ENCODE measurements at places on chromosomes 16 and 17.
A peak's percentile ranks its signal among the peaks of the same experiment; 100 is the strongest.

DNA sequence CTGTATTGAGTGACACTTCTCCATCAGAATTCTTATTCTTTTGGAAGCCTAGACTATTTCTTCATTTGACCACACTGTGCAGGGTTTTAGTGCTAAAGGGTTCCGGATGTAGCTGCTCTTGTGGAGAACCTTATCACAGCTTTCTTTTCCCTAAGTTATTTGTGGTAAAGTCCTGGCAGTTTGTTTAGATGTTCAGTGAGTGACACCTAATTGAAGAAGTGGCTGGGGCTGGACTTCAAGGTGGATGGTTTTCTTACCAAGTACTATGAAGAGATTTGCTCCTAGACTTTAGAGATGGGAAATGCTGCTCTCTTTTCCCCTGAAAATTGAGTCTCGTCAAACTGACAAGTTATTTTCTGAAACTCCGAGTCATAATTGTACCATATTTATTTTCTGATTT lies 144.0 kb upstream of the TBX2 start:
- no peak for DNase-seq

GRCh38 chr17:78572239-78573205 lies 4.7 kb downstream of the DNAH17 start:
- DNase-seq, result no peak

DNA sequence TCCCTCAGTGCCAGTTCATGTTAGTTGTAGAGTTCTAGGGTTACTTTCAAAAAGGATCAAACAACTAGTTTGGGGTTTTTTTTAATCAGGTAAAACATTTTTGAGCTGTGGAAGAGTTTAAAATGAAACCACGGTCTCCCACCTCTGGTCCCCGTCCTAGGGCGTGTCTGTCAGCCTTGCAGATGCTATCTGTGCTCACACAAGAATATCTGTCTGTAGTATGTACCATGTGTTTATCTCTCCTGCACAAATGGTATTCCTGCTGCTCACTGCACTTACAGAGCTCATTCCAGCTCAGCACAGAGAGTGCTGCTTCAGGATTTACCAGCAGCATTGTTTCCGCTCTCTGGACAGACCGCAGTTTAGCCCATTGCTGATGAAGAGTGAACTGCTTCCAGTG lies 38.9 kb downstream of the UBN1 start:
- peak; percentile 31 for DNase-seq

DNA sequence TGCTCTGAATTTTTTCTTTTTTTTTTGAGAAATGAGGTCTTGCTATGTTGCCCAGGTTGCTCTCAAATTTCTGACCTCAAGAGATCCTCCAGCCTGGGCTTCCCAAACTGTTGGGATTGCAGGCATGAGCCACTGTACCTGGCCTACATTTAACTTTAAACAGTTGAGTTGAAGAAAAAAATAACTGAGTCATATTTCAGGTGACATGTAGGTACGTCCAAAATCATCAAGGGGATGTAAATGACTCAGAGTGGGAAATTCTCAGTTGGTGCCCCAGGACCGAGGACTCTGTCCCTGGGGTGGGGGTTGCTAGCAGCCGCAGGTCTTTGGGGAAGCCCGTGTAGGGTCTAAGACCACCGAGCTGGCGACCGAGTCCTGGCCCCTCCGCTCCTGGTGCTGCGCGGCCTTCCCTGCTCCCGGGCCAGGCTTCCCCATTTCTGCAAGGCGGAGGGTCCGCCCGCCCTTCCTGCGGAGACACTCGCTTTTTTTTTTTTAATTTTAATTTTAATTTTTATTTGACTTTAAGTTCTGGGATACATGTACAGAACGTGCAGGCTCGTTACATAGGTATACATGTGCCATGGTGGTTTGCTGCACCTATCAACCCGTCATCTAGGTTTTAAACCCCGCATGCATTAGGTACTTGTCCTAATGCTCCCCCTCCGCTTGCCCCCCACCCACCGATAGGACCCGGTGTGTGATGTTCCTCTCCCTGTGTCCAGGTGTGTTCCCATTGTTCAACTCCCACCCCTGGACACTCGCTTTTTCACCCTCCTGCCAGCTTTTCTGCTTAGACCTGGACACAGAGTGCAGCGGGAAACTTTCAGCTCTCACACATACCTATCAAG lies 12.7 kb upstream of the N4BP1 start:
- no peak for DNase-seq

GRCh38 chr17:4946312-4946976 lies 1.9 kb downstream of the PFN1 start:
- DNase-seq, result no peak

Measured in hematopoietic multipotent progenitor cell treated with erythropoietin and hydrocortisone succinate and interleukin-3 and kit ligand, for 15 days (in vitro differentiated cells).